ENCODE measurements at places on chromosomes 12 and 14. TPM values are rescaled to one million over a fixed set of nuclear protein-coding genes. Genes with fewer than 3 reads are reported as not detected.

AGAP2 gene
- 6.4 TPM for polyA plus RNA-seq

GRCh38 chr14:76990084-76990483, 38.4 kb downstream of the IRF2BPL start:
- no peak for DNase-seq

DNA sequence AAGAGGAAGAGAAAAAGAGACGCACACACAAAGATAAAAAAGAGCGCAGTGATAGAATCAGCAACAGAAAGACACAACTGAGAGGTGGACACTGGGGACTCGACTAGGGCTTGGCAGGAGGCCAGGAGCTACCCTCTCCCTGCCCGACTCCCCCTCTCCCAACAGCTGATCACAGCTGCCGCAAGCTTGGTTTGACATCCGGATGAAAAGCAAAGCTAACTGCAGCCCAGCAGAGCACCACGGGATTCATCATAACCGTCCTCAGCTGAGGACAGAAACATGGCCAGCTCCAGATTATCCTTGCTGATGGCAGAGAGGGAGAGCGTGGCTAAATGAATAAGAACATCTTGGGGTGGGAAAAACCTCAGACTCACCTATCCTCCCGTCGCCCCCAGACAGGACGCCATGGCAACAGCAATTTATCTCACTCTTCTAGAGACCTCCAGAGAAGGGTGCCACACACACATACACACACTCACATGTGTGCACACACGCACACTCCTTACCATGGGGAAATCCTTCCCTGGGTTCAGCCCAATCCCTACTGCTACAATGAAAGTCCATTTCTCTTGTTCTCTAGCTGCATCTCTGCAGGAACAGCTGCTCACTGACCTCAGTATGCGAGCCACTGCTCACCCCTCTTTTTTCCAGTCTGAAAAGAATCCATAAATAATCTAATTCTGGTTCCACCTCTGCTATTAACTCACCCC, 135.3 kb downstream of the NTF3 start:
- no peak for DNase-seq

GRCh38 chr12:104172570-104172947, 34.5 kb upstream of the NFYB start:
- no peak for DNase-seq

DNA sequence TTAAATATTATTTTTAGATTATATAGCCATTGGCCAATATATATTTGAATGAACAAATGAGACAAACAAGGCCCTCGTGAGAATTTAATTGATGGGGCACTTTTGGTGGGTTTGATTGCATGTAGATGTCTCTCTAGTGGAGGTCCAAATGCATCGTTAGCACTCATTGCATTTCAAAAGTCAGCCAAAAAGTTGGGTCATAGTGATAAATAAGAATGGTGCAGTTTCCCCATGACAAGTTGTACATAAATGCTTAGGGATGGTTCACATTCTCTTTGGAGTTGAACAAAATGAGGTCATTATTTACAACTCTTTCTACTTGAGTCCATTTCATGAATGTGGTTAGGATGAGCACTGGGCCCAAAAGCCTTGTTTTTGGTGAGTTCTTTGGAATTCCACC, 1.0 kb downstream of the BEST3 start:
- no peak for DNase-seq

DNA sequence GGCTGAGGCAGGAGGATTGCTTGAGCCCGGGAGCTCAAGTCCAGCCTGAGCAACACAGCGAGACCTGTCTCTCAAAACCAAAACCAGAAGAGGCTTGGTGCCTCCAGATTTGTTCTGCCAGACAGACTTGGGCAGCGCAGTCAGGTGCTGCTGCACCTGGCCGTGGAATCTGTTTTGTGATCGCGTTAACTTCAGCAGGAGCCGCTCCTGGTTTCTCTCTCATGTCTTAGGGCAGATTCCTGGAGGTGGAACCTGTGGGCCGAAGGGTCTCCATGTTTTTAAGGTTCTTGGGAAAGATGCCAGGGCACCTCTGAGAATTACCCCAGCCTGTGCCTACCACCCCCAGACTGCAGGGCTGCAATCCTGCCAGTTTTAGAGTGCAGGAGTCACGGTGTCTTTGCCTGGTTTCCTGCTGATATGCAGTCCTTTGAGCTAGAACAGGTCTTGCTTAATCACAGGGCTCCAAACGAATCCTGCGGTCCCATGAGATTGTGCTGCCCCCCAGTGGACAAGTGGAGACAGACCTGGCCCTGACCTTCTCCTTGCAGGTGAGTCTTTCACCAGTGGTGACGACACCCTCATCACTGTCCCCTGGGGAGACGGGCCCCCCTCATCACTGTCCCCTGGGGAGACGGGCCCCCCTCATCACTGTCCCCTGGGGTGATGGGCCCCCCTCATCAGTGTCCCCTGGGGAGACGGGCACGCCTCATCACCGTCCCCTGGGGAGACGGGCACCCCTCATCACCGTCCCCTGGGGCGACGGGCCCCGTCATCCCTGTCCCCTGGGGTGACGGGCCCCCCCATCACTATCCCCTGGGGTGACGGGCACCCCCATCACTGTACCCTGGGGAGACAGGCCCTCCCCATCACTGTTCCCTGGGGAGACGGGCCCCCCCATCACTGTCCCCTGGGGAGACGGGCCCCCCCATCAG, 37.6 kb downstream of the PACS2 start:
- peak; percentile 90 for DNase-seq

DNA sequence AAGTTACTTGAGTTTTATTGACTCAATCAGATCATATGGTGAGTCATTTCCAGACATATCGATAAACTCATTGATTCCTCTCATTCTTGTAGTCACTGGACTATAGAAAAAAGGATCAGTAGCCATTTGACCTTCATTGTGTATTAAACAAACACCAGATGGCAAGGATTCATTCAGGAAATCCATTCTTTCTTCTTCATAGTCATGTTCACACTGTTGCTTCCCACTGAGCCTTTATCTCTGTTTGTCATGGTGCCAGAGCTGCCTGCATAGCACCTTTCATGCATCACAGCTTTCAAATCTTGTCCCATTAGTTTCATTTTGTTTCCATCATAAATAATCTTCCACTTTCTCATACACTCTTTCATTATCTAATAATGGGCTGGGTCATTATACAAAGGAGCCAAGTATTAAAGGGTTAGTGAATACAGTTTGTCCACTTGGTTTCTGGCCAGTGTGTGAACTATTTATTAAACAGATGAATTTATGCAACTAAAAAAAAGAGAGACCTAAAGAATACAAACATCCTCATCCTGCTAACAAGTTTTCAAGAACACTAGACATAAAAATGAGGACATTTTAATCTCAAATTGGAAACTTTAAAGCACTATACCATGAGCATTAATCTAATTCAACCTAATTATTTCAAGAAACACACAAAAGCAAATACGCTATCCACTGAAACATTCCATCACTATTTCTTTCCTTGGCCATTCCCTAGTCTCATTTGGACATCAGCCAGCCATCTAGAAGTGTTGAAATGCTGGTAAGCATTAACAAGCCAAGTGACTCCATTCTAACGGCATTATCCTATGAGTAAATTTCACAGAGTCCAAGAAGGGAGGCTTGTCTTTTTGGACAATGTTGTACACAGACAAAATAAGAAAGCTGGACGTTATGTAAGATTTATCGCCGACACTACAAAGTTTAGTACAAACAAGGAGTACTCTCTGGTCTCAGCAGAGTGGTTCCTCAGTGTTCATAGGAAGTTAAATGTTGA, 476.5 kb downstream of the FOXG1 start:
- DNase-seq, result no peak

DNA sequence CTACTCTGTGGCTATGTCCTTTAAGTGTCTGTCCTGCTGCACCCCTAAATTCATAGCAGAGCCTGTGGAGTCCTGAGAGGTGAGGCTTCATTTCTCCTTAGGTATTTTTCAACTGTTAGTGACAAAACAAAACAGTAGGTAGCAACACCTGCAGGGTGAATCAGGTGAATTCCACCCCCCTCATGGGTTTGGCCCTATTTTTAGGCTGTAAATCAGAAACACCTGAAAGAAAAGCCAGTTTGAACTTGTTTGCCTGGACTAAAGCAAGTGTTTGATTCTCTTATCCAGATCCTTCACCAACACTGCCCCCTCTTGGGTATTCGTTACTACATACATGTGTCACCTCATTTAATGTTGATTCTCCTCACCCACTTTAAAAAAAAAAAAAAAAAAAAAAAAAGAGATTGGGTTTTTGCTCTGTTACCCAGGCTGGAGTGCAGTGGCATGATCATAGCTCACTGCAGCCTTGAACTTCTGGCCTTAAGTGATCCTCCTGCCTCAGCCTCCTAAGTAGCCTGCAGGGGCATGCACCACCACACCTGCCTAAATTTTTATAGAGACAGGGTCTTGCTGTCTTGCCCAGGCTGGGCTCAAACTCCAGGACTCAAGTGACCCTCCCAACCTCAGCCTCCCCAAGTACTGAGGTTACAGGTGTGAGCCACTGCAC, 10.3 kb downstream of the TBPL2 start:
- DNase-seq, result no peak

DNA sequence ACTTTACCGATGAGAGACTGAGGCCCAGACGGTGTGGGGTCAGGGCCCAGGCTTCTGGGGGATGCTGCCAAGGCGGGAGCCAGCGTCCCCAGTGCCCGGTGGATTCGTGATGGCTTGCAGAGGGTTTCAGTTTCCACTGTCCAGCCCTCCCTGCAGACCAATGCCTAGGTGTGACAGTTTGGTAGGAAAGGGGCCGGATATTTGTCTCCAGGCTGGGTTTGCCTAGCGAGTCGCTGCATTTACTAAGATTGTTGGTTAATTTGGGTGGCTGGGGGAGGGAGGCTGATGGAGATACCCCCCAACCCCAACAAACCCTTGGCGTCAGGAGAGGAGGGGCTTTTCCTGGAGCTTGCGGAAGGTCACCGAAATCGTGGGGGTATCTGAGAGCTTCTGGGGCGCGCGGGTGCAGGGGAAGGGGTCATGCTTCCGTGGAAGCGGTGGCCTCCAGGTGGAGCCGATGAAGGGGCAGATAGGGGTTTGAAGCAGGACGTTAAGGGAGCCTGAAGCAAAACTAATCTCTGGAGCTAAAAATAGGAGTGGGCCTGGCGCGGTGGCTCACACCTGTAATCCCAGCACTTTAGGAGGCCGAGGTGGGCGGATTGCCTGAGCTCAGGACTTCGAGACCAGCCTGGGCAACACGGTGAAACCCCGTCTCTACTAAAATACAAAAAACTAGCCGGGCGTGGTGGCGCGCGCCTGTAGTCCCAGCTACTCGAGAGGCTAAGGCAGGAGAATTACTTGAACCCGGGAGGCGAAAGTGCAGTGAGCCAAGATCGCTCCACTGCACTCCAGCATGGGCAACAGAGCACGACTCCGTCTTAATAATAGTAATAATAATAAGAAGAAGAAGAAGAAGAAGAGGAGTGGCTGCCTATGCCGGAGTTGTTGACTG, 1.1 kb upstream of the CDC42BPB start:
- DNase-seq, result peak; percentile 74

GRCh38 chr12:79549531-79550271, 141.1 kb downstream of the PAWR start:
- no peak for DNase-seq

GRCh38 chr12:52401926-52402325, 4.2 kb downstream of the KRT82 start:
- DNase-seq, result no peak

DNA sequence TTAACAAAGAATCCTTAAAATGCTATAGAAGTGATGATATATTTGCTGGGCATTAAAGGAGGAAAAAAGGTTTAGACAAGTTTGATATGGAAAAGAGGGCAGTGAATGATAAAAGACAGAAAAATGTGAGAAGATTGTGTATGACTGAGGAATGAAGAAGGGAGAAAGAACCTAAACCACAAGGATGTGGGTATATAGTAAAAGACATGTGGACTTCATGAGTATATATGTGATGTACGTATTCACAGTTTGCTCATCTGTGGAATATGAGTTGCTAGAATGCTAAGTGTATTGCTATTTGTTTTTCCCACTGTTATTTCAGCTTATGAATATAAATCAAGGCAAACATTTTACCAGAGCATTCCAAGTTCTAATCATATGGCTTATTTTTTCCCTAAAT, 2.1 kb upstream of the SLC16A7 start:
- DNase-seq, result no peak

AQP6 gene
- polyA plus RNA-seq, result 0.12 TPM

GRCh38 chr12:100824476-100824875, 29.9 kb downstream of the ANO4 start:
- DNase-seq, result no peak

DNA sequence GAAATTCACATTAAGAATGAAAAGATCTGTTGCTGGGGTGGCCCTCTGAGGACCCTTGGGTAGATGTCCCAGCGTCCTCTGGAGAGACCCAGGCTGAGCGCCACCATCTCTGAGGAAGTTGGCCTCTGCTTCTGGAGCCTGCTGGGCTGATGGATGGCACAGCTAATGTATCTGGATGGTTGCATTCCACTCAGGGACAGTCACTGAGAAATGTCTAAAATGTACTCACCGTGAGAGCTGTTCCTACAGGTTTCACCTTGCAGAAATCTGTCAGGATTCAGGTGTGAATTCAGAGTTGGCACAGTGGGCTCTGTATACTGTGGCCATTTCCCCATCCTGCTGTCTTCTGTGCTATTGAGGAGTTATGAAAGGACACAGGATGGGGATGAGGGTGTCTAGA, 247.2 kb downstream of the AACS start:
- DNase-seq, result no peak

TMBIM6 gene
- 384 TPM for polyA plus RNA-seq

GPR132 gene
- polyA plus RNA-seq, result 1.4 TPM

PYGL gene
- 21.7 TPM for polyA plus RNA-seq

DNA sequence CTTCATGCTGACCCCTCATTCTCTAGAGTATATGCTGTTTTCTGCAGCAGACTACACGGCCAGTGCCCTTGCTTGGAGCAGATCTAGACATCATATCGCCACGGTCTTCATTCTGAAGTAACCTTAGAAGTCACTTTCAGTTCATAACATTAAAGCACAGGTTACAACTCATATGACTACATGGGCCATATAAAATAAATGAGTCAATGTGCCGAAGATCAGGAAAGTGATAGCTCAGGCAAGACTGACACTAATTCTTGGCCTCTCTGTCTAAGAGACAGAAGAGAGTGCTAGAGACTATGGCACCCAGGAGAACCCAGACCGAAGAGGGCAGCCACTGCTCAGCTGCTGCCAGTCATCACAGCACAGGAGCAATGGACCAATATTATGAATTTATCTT, 609.7 kb downstream of the DIO2 start:
- no peak for DNase-seq

TRAFD1 gene
- polyA plus RNA-seq, result 17.6 TPM

- no peak for DNase-seq
These were observed 10.1 kb upstream of the BTG1 start for GRCh38 chr12:92155733-92156132.

KIF26A gene
- polyA plus RNA-seq, result 0.60 TPM

DNA sequence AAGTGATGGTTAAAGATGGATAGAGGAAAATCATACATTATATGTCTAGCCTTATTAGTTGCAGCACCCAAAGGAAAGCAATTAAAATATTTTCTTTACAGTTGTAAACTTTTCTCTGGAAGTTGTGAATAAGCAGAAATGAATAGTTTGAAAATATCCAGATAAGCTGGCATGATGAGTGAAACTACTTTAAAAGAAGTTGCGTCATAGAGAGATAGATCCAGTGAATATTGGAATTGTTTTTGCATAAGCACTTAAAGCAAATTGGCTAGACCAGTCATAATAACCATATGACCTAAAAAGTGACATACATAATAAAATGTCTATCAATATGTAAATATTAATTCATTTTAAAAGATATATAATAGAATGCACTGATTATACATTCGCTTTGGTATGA, 132.1 kb downstream of the SOX5 start:
- no peak for DNase-seq

- no peak for DNase-seq
These were observed 1.8 kb downstream of the ABCC9 start for GRCh38 chr12:21939435-21939834.

- DNase-seq, result no peak
These were observed 6.3 kb downstream of the RNF10 start for GRCh38 chr12:120540445-120540844.

Measured in sigmoid colon (tissue), 7 donors.